ENCODE measurements at places on chromosomes 11 and 22.

GRCh38 chr11:64518928-64519327, 72.1 kb upstream of the SLC22A12 start:
- no peak for DNase-seq

GRCh38 chr11:96315476-96315875, 27.5 kb downstream of the MAML2 start:
- no peak for DNase-seq

DNA sequence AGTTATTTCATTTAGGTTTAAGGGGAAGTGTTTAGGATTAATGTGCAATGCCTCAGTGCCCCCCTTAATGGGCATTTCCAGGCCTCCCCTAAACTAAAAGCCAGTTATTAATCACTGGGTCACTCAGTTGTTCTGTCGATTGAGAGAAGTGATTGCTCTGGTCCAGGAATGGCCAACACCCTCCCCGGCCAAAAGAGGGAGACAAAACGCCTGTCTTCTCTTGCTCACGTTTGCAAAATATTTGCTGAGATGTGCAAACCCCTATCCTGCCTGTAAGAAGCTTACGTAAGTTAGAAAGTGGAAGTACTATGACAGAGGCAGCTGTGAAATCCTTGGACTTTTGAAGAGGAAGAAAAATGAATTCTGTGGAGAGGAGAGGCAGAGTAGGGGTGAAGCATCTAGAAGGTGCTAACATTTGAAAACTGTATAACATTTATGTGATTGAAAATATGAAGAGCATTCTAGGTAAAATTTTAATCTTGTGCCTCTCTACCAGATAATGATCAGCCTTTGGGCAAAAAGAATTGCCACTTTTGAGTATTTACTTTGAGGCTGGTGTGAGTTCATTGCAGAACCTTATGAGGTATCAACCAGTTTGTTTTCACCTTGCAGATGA, 37.7 kb downstream of the NTM start:
- peak; percentile 42 for DNase-seq

DNA sequence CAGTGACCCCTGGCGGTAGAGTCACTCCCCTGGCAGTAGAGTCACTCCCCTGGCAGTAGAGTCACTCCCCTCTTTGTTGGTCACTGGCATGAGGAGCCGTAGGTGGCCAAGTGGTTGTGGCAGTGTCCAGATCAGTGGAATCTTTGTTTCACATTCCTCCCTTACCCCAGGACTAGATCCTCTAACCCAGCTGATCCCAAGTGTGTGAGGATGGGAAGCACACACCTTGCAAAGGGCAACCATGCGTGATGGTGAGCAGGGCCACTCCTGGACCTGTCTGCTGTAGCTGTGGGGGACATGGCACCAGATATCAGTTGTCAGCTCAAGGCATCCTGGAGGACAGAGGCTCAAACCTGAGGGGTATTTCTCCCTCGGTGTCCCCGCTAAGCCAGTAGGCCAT, 37.8 kb downstream of the OSBP2 start:
- DNase-seq: no peak

DNA sequence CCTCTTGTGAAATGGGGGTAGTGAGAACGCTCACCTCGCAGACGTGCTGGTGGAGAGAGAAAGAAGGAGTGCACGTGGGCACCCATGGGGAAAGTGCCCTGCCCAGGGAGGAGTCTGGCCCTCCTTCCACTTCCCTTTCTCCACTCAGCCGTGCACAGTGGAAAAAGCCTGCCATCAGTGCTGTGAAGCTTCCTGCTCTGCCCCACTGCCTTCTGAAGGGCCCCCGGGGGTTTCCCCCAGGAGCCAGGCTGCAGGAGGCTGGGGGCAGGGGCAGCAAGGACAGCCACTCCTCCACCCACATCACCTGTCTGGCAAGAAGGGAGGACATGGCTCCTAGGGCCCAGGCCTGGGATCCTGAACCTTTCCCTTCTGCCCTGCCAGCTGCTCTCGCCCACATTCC, 7.6 kb downstream of the TP53I11 start:
- peak; percentile 58 for DNase-seq

- DNase-seq: no peak
Measured at GRCh38 chr11:126655807-126656128, 300.3 kb downstream of the ST3GAL4 start.
